ENCODE measurements at places on chromosomes 5 and 9. TPM values are rescaled to one million over a fixed set of nuclear protein-coding genes. Genes with fewer than 3 reads are reported as not detected.

- no peaks in the 10 kb centered on the region for H3K36me3 ChIP-seq
- no peaks in the 10 kb centered on the region for H3K27me3 ChIP-seq
- no peak for DNase-seq
- peaks cover 8% of the 10 kb centered on the region for H3K4me1 ChIP-seq
Measured at GRCh38 chr9:16721972-16722371, 148.5 kb downstream of the BNC2 start.

The TPD52L3 gene
- not detected for total RNA-seq

GRCh38 chr9:73782166-73782565 lies 630.5 kb downstream of the ANXA1 start:
- peaks cover 7% of the 10 kb centered on the region for H3K36me3 ChIP-seq
- no peak for DNase-seq
- no peaks in the 10 kb centered on the region for H3K27me3 ChIP-seq

GRCh38 chr9:109906766-109907382 lies 126.9 kb downstream of the PALM2AKAP2 start:
- H3K4me1 ChIP-seq = peaks cover 13% of the 10 kb centered on the region
- no peak overlapping the region for H3K4me3 ChIP-seq
- no peak overlapping the region for H3K27ac ChIP-seq

- DNase-seq = no peak
- no peaks in the 10 kb centered on the region for H3K36me3 ChIP-seq
- H3K27me3 ChIP-seq = peaks cover 6% of the 10 kb centered on the region
- no peak overlapping the region for H3K27ac ChIP-seq
- H3K4me3 ChIP-seq = no peak overlapping the region
Measured at GRCh38 chr5:73314395-73315257, 134.0 kb downstream of the FOXD1 start.

The DDX41 gene
- total RNA-seq = 133 TPM

- H3K4me1 ChIP-seq = no peaks in the 10 kb centered on the region
- no peak overlapping the region for H3K4me3 ChIP-seq
- DNase-seq = no peak
- H3K36me3 ChIP-seq = peaks cover 4% of the 10 kb centered on the region
- no peaks in the 10 kb centered on the region for H3K27me3 ChIP-seq
Measured at GRCh38 chr5:123844873-123845272, 332.9 kb downstream of the CSNK1G3 start.

- peaks cover 2% of the 10 kb centered on the region for H3K36me3 ChIP-seq
- no peak overlapping the region for H3K4me3 ChIP-seq
- H3K27ac ChIP-seq = no peak overlapping the region
- H3K27me3 ChIP-seq = no peaks in the 10 kb centered on the region
- DNase-seq = peak; percentile 10
- no peaks in the 10 kb centered on the region for H3K4me1 ChIP-seq
Measured at GRCh38 chr9:38347271-38347671, 45.2 kb upstream of the ALDH1B1 start.

DNA sequence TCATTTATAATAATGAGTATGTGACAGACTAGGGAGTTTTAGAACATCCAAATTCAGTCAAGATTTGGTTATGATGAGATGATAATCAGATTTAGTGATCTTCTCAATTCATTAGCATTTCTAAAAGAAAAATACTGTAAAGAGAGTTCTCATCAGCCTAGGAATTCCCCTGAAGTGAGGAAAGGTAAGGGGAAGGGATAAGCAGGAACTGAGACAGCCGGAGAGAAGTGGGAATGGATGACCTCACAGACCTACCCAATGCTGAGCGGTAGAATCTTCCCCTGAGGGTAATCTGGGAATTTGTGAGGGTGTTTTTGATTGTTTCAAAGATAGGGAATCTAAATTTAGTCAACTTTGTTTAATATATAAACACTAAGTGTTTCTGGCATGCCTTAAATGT lies 16.7 kb upstream of the GPBP1 start:
- H3K36me3 ChIP-seq = peaks cover 2% of the 10 kb centered on the region
- no peaks in the 10 kb centered on the region for H3K27me3 ChIP-seq
- no peak overlapping the region for H3K4me3 ChIP-seq
- H3K27ac ChIP-seq = no peak overlapping the region
- no peak for DNase-seq

DNA sequence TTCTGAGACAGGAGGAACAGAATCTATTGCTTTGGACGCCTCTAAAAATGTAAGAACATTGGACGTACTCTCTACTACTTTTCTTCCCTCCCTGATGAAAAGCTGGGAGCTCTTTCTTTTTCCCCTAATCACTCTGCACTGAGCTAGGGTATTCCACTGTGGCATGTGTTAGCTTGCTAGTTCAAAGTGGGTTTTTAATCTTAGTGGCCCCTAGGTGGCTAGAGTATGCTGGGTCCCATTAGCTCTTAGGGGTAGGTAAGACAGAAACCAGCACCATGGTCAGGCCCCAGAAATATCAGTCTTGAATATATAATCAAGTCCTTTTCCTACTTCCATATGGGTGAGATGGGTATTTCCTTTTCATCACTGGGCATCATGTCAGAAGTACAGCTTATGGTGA lies 945.2 kb upstream of the PTPRD start:
- H3K27ac ChIP-seq = no peak overlapping the region
- H3K4me1 ChIP-seq = no peaks in the 10 kb centered on the region
- DNase-seq = no peak
- H3K27me3 ChIP-seq = no peaks in the 10 kb centered on the region
- no peak overlapping the region for H3K4me3 ChIP-seq
- H3K36me3 ChIP-seq = no peaks in the 10 kb centered on the region

DNA sequence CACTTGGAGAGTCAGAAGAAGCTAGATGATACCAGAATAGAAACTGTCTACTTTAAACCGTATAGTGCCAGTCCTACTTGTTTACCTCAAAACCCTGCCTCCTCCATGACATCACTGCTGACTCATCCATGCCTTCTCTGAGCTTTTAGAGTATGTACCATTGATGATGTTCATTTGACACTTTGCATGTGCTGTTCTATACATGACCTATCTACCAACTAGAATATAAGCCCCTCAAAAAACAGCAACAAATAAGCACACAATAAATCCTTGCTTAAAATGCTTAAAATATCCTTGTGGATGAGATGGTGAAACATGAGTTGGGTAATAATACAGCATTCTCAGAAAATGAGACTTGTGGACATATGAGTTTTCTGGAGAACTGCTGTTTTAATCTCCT lies 2.6 kb downstream of the CTNNAL1 start:
- no peak overlapping the region for H3K4me3 ChIP-seq
- peaks cover 6% of the 10 kb centered on the region for H3K36me3 ChIP-seq
- H3K4me1 ChIP-seq = no peaks in the 10 kb centered on the region
- H3K27me3 ChIP-seq = no peaks in the 10 kb centered on the region

- no peak for DNase-seq
- peaks cover 11% of the 10 kb centered on the region for H3K36me3 ChIP-seq
- H3K4me3 ChIP-seq = no peak overlapping the region
- H3K4me1 ChIP-seq = no peaks in the 10 kb centered on the region
- H3K27me3 ChIP-seq = no peaks in the 10 kb centered on the region
- H3K27ac ChIP-seq = no peak overlapping the region
Measured at GRCh38 chr5:67748165-67748690, 467.3 kb upstream of the PIK3R1 start.

The PGM5 gene
- not detected for total RNA-seq
